ENCODE measurements at places on chromosomes 2 and 18. TPM values are rescaled to one million over a fixed set of nuclear protein-coding genes. Genes with fewer than 3 reads are reported as not detected.

The POMC gene
- total RNA-seq, result 8.3 TPM

DNA sequence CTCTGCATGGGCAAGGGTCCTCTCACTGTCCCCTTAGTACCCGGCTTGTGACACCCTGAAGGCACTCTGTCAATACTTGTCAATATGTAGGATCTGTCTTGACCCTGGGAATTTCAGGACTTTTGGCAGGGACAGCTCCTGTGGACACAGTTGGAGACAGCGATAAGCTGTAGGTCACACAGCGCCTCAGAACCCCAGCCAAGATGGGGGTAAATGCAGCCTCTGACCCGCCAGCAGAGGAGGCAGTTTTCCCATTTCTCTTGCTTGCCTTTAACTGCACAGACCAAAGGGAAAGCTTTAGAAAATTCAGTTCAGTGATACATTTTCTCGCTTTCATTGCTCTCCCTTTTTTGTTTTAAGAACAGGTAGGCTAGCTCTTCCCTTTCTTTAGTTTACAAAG, 54.8 kb upstream of the KLHL29 start:
- DNase-seq, result no peak

The DSG1 gene
- total RNA-seq, result not detected

The CCBE1 gene
- 1.6 TPM for total RNA-seq

DNA sequence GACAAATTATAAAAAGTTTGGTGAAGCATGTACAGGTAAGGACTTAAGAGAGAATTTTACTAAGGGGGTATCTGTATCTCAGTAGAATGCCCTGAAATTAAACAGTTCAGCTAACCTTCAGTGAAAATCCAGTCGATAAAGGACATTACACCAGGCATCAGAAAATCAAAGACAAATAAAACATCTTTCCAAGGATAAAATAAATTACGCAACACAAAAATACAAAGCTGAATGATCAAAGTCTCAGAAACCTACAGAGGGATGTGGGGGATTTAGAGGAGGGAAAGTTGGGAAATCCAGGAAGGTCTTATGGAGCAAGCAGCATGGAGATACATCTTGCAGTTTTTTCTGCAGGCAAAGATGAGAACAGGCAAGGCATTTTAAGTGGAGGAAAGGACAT, 384.1 kb downstream of the TNS1 start:
- no peak for DNase-seq

The ARHGAP15 gene
- 7.1 TPM for total RNA-seq

DNA sequence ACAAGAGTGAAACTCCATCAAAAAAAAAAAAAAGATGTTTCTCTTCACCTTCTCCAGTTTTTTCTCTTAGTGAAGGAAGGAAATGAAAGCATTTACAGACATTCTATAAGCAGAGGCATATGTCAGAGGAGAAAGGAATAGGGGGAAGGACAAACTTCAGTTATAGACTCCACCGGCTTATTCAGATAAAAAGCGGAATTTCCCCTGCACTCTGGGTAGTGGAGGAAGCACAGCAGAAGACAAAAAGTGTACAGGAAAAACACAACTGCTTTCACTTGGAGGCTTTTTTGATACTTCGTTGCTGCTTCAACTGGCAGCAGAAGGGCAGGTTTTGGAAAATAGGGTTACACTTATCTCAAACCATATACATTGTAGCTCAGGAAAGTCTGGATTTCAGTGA, 3.2 kb upstream of the MGAT4A start:
- no peak for DNase-seq

DNA sequence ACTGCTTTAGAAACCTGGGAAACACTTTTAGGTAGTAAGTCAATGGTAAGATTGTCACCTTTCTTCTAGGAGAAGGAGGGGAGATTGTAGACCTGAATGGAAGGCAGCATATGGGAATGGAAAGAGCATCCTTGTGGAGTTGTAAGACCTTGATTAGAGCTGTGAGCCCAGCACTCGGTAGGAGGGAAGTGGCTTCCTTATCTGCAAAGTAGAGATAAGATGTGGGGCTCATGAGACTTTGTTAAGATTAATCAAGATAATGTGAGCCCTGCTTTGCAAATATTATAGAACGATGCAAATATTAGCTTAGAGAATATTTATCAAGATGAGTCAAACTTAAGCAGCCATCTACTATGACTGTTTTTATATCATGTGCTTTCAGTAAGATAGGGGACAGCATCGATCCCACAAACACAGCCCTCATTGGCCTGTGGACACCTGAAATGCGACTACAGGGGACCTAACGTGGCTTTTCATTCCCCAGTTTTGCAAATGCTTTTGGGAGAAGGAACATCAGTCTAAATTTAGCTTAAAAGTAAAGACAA, 243.7 kb downstream of the LTBP1 start:
- DNase-seq, result no peak

GRCh38 chr2:189841019-189841418, 56.8 kb downstream of the PMS1 start:
- no peak for DNase-seq
